ENCODE measurements at places on chromosomes 2 and 18. TPM values are rescaled to one million over a fixed set of nuclear protein-coding genes. Genes with fewer than 3 reads are reported as not detected.

REL gene
- total RNA-seq: 10.0 TPM

SCN3A gene
- not detected for total RNA-seq

EFR3B gene
- 8.9 TPM for total RNA-seq

PROM2 gene
- total RNA-seq: 1.4 TPM

DNA sequence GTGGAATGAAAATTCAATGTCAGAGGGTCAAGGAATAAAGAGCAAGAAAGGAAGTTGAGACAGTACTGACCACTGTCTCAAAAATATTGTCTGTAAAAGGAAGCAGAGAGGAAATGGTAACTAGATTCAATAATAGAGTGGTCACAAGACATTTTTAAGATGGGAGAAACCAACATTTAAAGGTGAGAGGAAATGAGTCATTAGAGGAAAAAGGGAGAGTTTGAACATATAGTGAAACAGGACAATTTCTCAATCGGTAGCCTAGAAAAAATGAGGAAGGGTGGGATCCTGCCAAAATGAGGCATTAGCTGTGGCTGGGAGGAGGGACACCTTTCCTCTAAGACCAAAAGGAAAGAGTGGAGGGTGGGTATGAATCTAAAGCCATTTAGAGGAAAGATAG, 288.5 kb downstream of the SP3 start:
- no peaks in the 10 kb centered on the region for H3K27me3 ChIP-seq
- no peak for DNase-seq
- no peaks in the 10 kb centered on the region for H3K36me3 ChIP-seq
- no peak overlapping the region for H3K4me3 ChIP-seq
- no peaks in the 10 kb centered on the region for H3K4me1 ChIP-seq

- no peak for DNase-seq
- no peaks in the 10 kb centered on the region for H3K27me3 ChIP-seq
- no peak overlapping the region for H3K4me3 ChIP-seq
- no peak overlapping the region for H3K27ac ChIP-seq
- H3K4me1 ChIP-seq: no peaks in the 10 kb centered on the region
Observed at GRCh38 chr2:174535757-174536703, 49.2 kb upstream of the GPR155 start.

GRCh38 chr18:9209279-9209678, 72.7 kb downstream of the ANKRD12 start:
- no peaks in the 10 kb centered on the region for H3K27me3 ChIP-seq
- no peak overlapping the region for H3K4me3 ChIP-seq
- H3K36me3 ChIP-seq: peaks cover 32% of the 10 kb centered on the region

DNA sequence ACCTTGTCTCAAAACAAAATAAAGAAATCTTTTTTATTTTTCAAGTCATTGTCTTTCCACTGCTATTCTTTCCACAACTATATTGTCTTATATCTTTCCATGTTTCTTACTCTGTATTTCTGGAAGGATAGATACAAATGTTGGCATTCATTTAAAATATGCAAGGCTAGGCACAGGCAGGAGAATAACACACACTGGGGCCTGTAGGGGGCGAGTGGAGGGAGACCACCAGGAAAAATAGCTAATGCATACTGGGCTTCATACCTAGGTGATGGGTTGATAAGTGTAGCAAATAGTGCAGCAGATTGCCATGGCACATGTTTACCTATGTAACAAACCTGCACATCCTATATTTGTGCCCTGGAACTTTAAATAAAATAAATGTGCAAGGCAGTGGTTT, 9.6 kb downstream of the MRPL30 start:
- H3K4me3 ChIP-seq: no peak overlapping the region
- no peaks in the 10 kb centered on the region for H3K4me1 ChIP-seq
- H3K27ac ChIP-seq: no peak overlapping the region
- no peaks in the 10 kb centered on the region for H3K27me3 ChIP-seq
- DNase-seq: no peak
- H3K36me3 ChIP-seq: peaks cover 5% of the 10 kb centered on the region

DNA sequence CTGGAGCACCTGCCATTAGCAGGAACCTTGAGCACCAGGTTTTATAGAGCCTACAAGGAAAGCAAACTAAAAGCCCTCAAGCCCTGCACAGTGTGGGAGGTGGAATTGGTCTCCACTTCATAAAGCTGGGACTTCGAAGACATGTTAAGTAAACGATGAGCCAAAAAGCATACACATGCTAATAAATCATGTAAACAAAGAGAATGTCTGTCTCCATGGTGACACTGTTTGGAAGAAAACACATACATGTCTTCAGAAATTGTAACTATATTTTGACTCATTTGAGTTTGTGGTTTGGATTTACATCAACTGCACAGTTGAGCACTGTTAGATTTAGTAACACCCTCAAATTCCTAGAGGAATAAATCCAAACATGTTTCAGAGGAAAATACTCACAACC, 978.5 kb upstream of the LRRTM1 start:
- no peaks in the 10 kb centered on the region for H3K4me1 ChIP-seq
- no peak overlapping the region for H3K27ac ChIP-seq
- no peak overlapping the region for H3K4me3 ChIP-seq

DNA sequence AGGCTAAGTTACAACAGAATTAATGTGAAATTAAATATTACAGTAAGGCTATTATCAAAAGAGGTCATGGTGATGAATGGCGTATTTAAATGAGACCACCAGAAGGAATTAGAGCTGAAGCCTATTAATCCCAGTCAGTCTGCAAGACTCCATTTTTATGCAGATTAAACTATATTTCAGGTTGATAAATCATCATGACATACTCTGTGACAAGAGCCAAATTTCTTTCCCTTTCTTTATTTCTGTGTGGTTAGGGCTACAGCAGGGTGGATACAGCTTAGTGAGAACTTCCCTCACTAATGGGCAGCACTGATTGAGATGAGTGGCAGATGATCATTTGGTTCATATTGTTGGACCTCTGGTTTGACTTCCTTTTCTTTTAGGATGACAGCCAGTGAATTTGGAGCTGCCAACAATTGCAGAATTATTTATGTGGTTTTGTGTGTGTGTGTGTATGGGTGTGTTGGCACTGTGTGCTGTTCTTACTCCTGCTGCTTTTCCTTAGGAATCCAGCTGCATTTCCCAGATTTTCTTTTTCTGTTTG, 481.3 kb downstream of the PIK3C3 start:
- no peak overlapping the region for H3K27ac ChIP-seq
- H3K36me3 ChIP-seq: no peaks in the 10 kb centered on the region
- no peaks in the 10 kb centered on the region for H3K4me1 ChIP-seq
- H3K27me3 ChIP-seq: no peaks in the 10 kb centered on the region
- H3K4me3 ChIP-seq: no peak overlapping the region
- no peak for DNase-seq

GRCh38 chr2:98509542-98510321, 65.1 kb downstream of the INPP4A start:
- H3K27me3 ChIP-seq: no peaks in the 10 kb centered on the region
- H3K4me1 ChIP-seq: peaks cover under 1% of the 10 kb centered on the region
- DNase-seq: no peak
- no peaks in the 10 kb centered on the region for H3K36me3 ChIP-seq
- H3K27ac ChIP-seq: no peak overlapping the region
- no peak overlapping the region for H3K4me3 ChIP-seq

DNA sequence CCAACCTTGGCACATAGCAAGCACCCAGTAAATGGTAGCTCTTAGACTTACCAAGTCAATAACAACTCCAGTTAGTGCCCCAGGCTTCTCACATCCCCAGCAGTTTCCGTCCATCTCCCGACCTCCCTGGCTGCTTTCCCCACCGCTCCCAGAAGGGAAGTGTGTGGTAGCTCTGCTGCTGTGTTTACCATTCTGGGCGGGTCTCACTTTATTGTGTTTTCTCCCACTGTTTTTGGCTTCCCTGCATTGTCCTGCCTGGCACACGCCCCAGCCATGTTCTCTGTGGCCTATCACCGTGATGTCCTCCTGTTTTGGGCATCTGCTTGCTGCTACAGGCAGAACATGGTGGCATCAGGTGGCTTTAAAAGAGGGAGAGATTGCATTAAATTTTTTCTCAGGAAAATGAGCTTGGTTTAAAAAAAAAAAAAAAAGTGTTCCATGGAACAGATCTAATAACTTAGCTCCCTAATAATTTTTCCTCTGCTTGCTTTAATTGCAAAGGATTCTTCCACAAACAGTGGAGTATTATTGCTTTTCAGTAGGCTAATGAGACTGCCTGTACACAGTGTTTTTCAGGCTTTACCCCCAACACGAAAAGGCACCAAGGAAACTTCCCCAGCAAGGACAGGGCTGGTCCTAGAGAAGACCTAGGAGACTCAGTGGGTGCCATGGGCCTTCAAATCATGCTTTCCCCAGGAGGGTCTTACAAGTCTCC, 8.0 kb upstream of the COX7A2L start:
- no peaks in the 10 kb centered on the region for H3K36me3 ChIP-seq
- no peak overlapping the region for H3K4me3 ChIP-seq
- H3K27me3 ChIP-seq: no peaks in the 10 kb centered on the region
- DNase-seq: no peak
- 0 out of 2 replicates have a peak, but pooled peaks cover 3% of the 10 kb centered on the region for H3K4me1 ChIP-seq

GRCh38 chr2:238654479-238655197, 193.2 kb upstream of the TWIST2 start:
- DNase-seq: no peak
- H3K27ac ChIP-seq: no peak overlapping the region
- H3K4me3 ChIP-seq: no peak overlapping the region
- H3K4me1 ChIP-seq: no peaks in the 10 kb centered on the region

- H3K27me3 ChIP-seq: no peaks in the 10 kb centered on the region
- no peak overlapping the region for H3K27ac ChIP-seq
- H3K4me1 ChIP-seq: no peaks in the 10 kb centered on the region
- no peak for DNase-seq
Observed at GRCh38 chr2:80525152-80525551, 220.6 kb upstream of the LRRTM1 start.

DNA sequence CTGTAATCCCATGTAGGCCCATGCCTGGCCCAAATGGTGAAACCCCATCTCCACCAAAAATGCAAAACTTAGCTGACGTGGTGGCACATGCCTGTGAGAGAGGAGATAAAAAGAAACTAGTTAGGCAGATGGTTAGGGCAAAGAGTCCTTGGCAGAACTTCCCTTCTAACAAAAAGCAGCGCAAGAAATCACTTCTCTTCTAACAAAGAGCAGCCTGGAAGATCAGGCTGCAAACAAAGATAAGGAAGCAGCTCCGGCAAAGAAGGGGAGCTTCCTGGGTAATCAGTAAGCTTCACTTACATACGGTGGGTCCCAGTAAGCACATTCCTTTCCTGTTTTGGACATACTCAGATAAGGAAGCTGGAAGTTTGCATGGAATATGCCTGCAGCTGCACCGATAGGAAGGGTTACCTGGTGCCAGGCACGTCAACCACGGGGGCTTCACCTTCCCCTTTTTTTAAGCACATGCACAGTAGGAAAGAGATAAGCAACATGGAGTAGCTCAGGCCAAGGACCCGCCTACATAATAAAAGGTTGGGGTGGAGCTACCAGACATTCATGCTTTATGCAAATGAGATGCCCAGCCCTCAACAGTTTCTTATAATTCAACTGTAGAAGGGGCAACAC, 61.0 kb upstream of the SLC25A52 start:
- no peaks in the 10 kb centered on the region for H3K27me3 ChIP-seq
- H3K27ac ChIP-seq: no peak overlapping the region
- no peaks in the 10 kb centered on the region for H3K36me3 ChIP-seq
- no peak overlapping the region for H3K4me3 ChIP-seq
- DNase-seq: no peak
- no peaks in the 10 kb centered on the region for H3K4me1 ChIP-seq

DNA sequence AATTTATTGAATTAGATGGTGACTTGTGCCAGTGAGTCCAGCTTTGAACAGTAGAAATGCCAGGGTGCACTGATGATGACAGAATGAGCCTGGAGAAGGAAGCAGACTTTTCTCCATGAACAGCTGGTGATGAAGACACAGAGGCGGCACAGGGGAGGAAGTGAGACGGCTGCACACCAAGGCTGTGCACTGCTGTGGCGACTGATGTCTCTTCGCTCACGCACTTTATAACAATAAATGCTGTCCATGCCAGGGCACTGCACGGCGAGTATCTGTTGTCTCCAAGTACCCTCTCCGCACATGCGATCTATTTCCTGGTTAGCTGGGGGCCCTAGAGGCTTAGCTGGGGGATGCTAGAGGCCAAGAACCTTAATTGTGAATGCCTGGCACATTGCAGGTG, 175.2 kb downstream of the TMEM200C start:
- no peaks in the 10 kb centered on the region for H3K36me3 ChIP-seq
- no peak overlapping the region for H3K4me3 ChIP-seq
- no peak for DNase-seq
- no peaks in the 10 kb centered on the region for H3K27me3 ChIP-seq
- H3K27ac ChIP-seq: no peak overlapping the region

GRCh38 chr2:70391259-70391658, 89.4 kb upstream of the FAM136A start:
- no peaks in the 10 kb centered on the region for H3K4me1 ChIP-seq
- no peaks in the 10 kb centered on the region for H3K36me3 ChIP-seq
- H3K27ac ChIP-seq: no peak overlapping the region
- H3K27me3 ChIP-seq: no peaks in the 10 kb centered on the region

DNA sequence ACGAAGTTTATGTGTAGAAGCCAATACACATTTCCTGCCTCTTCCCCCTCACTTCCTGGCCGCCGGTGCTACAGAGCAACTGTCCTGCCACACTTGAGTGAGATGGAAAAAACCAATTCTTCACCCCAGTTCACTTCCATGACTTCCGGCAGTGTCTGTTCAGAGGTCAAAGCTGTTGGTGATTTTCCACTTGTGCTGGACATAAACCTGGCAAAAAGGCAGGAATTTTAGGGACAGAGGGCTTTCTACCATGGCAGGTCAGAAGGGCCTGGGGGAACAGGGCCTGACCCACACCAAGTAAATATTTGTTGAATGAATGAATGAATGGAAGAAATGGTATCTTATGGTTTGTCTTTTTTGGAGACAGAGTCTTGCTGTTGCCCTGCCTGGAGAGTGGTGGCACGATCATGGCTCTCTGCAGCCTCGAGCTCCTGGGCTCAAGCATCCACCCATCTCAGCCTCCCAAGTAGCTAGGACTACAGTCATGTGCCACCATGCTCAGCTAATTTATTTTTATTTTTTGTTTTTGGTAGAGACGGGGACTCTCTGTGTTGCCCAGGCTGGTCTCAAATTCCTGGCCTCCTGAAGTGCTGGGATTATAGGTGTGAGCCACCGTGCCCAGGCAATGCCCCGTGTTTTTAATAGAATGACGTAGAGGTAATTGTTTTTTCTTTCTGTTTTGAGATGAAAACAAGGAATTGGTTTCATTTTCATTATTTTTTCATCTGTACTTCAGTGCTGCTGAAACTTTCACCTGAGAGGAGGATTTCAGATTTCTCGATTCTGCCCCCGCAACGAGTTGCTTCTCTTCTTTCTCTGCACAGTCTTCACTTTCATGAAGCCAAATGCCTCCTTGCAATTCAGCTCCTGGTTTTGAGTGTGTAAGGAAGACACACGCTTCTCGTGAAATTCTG, 48.0 kb upstream of the LPIN2 start:
- peaks cover 40% of the 10 kb centered on the region for H3K4me1 ChIP-seq
- DNase-seq: no peak
- H3K27me3 ChIP-seq: no peaks in the 10 kb centered on the region
- no peak overlapping the region for H3K4me3 ChIP-seq

GRCh38 chr2:73983322-73984202, 1.1 kb upstream of the TET3 start:
- H3K36me3 ChIP-seq: no peaks in the 10 kb centered on the region
- H3K4me3 ChIP-seq: peak overlapping the region; percentile 60
- H3K4me1 ChIP-seq: peaks cover 61% of the 10 kb centered on the region
- DNase-seq: no peak
- H3K27me3 ChIP-seq: no peaks in the 10 kb centered on the region
- peak overlapping the region; percentile 75 for H3K27ac ChIP-seq

- peak overlapping the region; percentile 35 for H3K27ac ChIP-seq
- no peak for DNase-seq
- H3K36me3 ChIP-seq: no peaks in the 10 kb centered on the region
- H3K27me3 ChIP-seq: no peaks in the 10 kb centered on the region
Observed at GRCh38 chr2:100283724-100284501, 38.4 kb downstream of the LONRF2 start.
